HuH-7.5 (cell line): ENCODE measurements at places on chromosomes 12 and 14.

DNA sequence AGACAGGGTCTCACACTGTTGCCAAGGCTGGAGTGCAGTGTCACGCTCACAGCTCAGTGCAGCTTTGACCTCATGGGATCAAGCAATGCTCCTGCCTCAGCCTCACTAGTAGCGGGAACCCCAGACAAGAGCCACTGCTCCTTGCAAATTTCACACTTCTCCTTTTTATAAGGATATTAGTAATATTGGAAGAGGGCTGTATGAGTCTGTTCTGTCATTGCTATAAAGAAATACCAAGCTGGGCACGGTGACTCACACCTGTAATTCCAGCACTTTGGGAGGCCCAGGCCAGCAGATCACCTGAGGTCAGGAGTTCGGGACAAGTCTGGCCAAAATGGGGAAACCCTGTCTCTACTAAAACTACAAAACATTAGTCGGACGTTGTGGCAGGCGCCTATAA, 12.9 kb upstream of the ORAI1 start:
- DNase-seq = no peak

DNA sequence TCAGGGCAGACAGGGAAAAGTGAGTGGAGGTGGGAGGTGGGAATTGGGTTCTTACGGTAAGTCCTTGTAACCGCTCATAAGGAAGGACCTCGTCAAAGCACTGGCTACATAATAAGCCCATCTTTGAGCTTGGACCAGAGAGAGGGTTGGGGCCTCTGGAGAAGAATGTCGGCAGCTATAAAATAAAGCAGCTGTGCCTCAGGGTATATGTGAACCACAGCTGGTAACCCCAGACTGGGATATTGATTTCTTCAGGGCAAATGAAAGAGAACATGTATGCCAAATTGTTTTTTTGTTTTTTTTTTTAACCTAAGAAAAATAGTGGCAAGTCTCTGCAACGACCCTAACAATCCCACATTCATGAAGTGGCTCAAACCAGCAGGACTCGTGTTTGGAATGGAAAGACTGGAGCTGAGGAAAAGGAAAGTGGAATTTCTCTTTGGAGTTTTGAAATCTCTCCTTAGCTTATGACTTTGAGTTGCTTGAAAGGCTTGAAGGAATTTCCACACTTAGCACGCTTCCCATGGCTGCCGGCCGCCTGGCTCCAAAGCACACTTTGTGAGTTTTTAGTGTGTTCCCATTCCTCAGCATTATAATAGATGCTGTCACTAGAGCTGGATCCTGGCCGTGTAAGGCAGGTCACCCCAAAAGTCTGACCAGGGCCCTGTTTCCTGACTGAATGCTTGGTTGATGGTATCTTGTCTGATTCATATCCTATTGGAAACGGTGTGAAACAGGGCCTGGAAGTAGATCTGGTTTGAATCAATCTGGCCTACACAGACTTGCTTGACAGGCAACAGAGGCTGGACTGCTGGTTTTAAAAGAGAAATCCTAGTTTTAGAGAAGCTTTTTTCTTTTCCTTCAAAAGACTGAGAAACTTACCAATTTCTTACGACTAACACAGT, 244.7 kb downstream of the MSRB3 start:
- DNase-seq = no peak

GRCh38 chr12:105267711-105268110, 31.7 kb upstream of the APPL2 start:
- DNase-seq = no peak

GRCh38 chr12:42871816-42872215, 282.3 kb upstream of the PRICKLE1 start:
- DNase-seq = no peak

DNA sequence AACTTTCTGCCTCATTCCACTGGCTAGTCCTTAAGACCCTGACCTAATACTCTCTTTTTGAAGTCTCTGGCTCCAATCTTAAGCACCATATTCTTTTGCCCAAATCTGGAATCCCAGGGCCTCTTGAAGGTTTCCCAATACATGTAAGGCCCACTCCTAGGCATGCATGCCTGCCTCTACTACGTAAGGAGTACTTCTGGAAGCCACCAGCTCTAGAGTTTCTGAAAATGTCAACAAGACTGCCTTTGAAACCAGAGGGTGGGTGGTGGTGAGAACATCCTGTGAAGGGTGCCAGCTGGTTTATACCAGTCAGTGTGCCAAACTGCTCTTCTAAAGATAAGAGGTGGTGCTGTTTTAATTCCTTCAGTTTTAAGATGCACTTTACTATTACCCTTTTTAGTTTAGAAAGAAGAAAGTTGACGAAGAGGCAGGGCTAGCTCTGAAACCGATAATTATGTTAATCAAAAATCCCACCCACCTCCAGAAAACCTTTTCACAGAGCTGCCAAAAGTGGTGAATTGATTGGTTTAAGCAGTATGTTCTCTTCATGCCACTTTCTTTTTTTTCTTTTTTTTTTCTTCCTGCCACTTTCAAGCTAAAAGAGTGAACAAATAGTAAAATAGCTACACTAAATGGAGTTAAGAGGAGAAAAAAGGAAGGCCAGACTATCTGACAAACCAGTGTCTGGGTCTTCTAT, 8.7 kb upstream of the WDR89 start:
- no peak for DNase-seq

GRCh38 chr14:96143906-96144305, 60.7 kb upstream of the BDKRB2 start:
- no peak for DNase-seq

DNA sequence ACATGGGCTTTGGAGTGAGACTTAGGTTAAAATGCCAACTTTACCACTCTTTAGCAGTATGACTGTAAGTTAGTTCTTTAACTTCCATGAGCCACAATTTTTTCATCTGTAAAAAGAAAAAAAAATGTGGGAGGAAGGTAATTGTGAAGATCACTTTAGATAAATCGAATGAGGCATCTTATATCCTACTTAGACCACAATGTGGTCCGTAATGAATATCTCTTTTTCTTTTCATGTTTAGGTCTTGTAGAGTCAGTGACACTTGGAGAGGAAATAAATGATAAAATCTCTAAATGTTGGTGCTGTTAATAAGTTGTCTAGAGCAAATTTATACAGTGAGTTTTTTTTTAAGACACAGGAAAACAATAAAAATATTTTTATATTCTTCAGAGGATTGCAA, 34.3 kb downstream of the RGS6 start:
- DNase-seq = no peak

DNA sequence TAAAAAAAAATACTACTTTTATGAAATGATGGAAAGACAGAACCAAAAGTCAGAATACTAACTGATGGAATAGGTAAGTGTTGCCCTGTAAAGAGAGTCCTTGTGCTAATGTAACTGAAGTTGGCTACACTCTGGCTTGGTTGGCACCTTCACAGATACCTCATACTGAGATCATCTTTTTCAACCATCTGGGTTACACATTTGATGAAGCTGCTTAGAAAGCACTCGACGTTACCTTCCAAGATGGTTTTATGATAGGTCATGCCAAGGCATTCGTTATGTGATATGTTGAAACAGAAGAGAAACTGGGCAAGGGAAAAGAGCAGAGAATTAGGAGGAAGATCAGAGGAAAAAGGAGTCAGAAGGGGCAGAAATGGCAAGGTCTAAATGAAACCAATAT, 203.8 kb downstream of the ADAMTS20 start:
- DNase-seq = no peak

DNA sequence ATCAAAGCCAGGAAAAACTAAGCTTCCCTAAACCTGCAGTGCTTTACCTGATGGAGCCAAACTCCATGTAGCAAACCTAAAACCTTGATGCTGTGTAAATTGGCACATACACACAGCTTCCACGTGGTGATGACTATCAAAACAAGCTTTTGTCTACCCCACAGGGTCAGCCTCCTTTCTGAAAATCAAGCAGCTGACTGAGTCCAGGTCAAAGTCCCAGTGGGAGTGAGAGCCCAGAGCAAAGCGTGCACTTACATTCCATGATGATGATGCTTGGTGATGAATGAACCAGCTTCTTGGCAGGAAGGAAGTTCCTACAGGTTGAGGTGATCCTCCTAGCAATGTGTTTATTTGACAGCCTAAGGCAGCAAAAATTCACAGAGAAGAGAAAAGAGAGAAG, 630.0 kb upstream of the TBX3 start:
- DNase-seq = no peak

DNA sequence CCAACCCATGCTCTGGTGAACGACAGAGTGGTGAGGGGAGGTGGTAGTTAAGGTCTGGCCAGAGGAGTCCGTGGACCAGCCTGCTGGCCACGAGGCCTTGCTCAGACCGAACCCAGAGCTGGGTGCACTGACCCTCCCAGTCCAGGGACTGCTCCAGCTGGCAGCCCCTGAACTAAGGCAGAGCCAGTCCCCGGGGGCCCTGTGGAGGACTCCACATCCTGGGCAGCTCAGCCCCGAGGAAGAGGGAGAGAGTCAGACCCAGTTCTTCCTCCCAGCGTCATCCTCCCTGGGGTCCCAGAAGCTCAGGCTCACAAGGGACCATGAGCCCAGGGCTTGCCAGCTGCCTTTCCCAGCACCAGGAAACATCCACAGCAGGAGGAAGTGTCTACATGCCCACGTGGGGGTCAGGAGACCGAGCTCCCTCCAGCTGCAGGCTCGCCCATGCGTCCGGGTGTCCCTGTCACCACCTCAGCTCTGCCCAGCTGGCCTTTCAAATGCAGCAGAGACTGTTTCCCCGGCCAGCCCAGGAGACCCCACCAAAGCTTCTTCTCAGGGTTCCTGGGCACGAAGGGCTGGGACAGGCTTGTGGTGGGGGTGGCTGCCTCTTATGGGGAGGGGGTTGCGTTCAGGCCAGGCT, 194.4 kb downstream of the KIF26A start:
- DNase-seq = no peak

DNA sequence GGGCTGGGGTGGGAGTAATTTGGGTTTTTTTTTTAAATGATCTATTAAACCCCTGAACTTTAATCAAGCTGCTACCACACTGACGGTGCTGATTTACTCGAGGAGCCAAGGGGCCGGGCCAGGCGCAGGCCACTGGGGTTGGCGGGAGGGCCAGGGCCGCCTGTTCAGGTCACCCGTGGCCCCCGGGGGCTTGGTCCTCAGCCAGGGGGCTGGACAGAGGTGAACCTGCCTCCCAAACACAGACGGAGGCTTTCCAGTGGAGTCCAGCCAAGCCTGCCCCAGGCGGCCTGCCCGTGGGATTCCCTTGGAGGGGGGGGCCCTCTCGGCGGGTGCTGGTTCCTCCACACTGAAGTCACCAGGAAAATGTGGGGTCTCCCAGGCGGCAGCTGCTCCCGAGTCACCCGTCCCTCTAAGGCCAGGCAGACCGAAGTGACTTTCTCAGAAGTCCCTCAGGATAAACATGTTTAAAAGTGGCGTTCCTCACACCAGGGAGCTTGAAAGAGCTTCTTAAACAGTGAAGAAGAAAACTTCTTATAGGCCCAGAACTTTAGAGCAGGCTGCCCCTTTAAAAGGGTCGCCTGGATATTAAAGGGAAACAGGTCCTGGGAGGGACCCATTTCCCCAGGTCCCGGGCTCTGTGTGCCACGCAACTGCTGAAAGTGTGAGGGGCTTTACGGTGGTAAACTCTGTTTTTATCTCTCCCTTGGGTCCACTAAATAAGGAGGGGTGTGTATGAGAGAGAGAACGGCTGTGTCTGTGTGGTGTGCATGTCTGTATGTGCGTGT, 167.2 kb upstream of the GSC start:
- no peak for DNase-seq

GRCh38 chr12:89799316-89799715, 90.7 kb upstream of the ATP2B1 start:
- no peak for DNase-seq

DNA sequence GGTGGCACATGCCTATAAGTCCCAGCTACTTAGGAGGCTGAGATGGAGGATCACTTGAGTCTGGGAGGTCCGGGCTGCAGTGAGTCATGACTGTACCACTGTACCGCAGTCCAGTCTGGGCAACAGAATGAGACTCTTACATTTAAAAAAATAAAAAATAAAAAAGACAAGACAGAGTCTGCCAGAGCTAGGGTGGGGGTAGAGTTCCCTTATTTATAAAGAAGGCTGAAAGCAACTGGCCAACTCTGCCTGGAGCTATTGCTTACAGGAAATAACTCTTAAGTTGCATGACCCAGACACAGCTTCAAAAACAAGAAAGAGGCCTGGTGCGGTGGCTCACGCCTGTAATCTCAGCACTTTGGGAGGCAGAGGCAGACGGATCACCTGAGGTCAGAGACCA, 31.5 kb downstream of the NUMB start:
- DNase-seq = no peak

GRCh38 chr12:121513464-121514183, 67.2 kb downstream of the KDM2B start:
- DNase-seq = peak; percentile 68

GRCh38 chr12:132559652-132560363, 50.6 kb downstream of the LRCOL1 start:
- DNase-seq = peak; percentile 91

- DNase-seq = no peak
Measured at GRCh38 chr14:21268617-21269251, 508 bp downstream of the HNRNPC start.

- no peak for DNase-seq
Measured at GRCh38 chr12:111412007-111412829, 6.5 kb downstream of the SH2B3 start.

- DNase-seq = no peak
Measured at GRCh38 chr14:92657457-92658142, 90.8 kb downstream of the LGMN start.

- DNase-seq = no peak
Measured at GRCh38 chr12:11059784-11060183, 2.3 kb downstream of the TAS2R46 start.

- no peak for DNase-seq
Measured at GRCh38 chr12:58413794-58414193, 472.4 kb downstream of the ATP23 start.

GRCh38 chr12:131222329-131223139, 268.8 kb downstream of the ADGRD1 start:
- DNase-seq = no peak

DNA sequence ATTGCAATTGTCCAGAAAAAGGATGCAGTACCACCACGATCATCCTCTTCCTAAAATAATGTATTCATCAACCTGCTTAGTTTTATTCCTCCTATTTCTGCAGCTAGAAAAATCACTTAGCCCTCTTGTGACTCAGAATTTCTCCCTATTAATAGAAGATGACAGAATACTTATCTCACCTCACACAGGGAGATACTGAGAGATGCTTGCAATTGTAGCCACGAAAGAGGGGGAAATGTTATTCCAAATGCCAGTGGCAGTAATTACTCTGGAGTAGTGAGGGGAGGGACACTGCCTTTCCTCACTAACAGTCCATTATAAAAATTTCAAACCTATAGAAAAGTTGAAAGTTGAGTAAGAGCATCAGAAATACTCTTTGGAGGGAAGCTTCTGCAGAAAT, 11.8 kb upstream of the DUSP6 start:
- no peak for DNase-seq

DNA sequence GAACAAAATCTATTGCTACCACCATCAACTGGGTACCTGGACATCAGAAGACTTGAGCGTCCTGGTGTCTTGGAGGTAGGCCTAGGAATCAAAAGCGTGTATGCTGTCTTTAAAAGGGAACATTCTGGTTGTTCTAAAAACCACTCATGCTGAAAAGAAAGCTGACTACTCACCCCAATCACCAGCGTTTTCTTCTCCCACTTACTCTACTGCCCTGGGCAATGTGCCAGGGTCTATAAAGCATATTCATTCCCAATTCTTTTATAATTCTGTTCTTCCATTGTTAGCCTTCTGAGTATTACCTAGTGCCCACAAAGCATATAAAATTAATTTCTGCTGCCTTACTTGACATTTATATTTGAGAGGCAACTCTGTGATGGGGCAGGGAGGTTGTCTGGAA, 133.4 kb downstream of the KCNA5 start:
- DNase-seq = no peak

GRCh38 chr14:61535458-61535857, 159.9 kb upstream of the HIF1A start:
- no peak for DNase-seq

- DNase-seq = peak; percentile 72
Measured at GRCh38 chr14:64704143-64704742, at the start of gene PLEKHG3. TSS of gene PLEKHG3 (plus strand) at chr14:64704424. CDS start at chr14:64727632, 23,208 bp downstream.
